HuH-7.5 (cell line): ENCODE measurements at places on chromosomes 4 and X.
A peak's percentile ranks its signal among the peaks of the same experiment; 100 is the strongest.

GRCh38 chr4:41883988-41884734 lies 51.1 kb upstream of the TMEM33 start:
- peak; percentile 82 for DNase-seq

- peak; percentile 54 for DNase-seq
These were observed 31.5 kb upstream of the HTRA3 start for GRCh38 chr4:8238036-8238511.

DNA sequence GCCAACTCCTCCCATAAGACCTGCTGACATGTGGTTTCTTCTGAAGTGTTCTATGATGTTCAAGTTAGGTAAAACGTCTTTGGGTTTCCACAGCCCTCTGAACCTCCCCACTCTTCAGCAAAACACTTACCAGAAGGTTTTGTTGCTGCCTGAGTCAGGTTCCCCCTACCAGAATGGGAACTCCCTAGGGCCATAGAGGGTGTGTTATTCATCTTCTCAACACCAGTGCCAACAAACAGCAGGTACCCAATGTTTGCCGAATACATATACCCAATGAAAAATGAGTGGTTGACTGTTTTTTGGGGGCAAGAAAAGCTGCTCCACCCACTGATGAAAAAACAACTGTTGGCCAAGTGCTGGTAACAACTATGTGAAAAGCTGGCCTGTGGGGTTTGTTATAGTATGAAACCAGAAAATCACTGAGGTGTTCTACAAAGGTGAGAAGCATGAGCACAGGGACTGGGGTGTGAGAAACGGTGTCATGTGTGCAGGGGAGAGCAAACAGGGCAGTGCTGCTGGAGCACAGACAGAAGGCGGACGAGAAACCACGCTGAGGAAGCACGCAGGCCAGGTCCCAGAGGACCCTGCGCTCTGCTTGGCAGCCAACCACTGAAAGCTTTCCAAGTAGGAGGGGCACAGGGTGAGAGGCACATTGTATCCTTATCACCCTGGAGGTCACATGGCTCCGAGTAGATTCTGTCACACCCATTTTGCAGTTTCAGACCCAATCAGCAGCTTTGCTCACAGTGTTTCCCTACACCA lies 28.8 kb downstream of the ATP8A1 start:
- DNase-seq = no peak

DNA sequence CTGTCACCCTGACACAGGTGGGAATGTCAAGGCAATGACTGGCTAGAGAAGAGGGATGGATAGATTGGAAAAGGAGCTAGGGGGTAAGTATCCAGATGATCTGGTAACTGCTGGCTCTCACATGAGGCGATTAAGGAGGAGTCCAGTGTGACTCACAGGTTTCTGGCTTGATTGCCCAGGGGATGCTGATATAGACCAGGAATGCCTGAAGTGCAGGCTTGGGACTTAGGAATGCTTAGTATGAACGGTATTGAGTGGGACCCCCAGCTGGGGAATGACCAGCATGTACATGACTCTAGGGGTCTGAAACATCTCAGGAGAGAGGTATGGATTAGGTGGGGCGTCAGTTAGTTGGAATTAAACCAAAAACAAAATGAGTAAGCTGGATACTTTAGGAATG lies 65.8 kb upstream of the PRPS1 start:
- DNase-seq = no peak

GRCh38 chr4:56908206-56909085 lies 746 bp downstream of the REST start:
- DNase-seq = peak; percentile 74

DNA sequence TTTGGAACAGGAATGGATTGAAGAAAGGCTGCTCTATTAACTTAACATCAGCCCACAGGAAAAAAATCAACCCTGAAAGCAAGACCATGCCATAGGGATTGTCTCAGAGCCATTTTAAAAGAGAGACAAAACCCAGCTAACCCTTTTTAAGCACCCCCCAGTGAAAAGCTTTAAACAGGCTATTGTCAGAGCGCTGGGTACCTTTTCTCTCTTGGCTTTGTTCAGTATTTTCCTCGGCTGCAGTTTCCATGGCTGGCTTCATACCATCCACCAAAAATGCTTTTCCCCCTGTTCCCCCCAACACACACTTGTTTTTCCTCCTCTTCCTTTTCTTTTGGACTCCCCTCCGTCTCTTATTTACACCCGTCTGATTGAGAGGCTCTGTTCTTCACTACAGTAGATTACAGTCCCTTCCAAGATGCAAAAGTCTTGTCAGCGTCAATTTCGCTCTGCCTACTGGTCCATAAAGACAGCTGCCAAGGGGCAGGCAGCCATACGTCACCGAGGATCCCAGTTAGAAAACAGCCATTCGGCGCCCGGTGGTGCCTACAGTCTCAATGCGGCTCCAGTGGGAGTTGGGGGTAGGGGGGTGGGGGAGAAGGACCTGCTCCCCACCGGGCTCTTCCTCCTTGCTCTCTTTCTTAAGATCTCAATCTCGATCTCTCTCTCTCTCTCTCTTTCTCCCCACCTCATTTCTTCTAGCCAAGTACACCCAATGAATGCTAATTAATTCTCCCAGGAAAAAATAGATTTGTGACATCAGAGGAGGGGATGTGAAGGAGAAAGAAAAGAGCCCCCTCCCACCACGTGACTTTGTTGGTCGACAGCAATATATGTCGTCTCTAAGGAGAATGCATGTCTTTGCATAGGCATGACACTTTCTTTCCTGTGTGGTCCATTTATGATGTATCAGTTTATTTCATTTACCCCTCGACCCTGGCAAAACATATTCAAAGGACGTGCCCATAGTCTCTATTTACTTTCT lies at the start of gene GPM6B:
Gene GPM6B, minus strand, starts transcription at position 451 of the 985 bp plus-strand sequence. Its CDS starts 189 bp downstream, at position 262.
- no peak for DNase-seq

- DNase-seq = no peak
These were observed 83.1 kb upstream of the IGFBP7 start for GRCh38 chr4:57193209-57193810.

GRCh38 chr4:62709618-62710252 lies 1509.6 kb downstream of the ADGRL3 start:
- no peak for DNase-seq

DNA sequence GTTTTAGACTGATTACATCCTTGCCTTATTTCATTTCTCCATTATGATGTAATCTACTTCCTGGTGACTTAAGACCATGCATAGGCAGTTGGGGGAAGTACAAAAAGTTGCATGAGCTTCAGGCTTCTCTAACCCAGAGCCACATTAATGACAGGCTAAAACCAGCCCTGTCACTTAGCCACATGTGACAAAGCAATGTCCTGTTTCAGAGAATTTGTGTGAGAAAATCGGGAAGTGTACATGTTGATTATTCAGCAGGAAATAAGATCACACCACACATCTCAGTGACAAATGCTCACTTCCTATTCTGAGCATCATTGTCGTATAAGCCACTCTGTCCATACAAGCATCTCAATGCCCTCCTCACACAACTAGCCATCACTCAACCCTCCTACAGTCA lies 98.5 kb upstream of the MAGEB16 start:
- no peak for DNase-seq

- DNase-seq = no peak
These were observed 13.7 kb upstream of the CLTRN start for GRCh38 chrX:15678339-15678738.

GRCh38 chr4:158856852-158857251 lies 88.0 kb downstream of the FNIP2 start:
- peak; percentile 10 for DNase-seq

GRCh38 chr4:24657768-24658617 lies 73.6 kb upstream of the DHX15 start:
- DNase-seq = no peak

DNA sequence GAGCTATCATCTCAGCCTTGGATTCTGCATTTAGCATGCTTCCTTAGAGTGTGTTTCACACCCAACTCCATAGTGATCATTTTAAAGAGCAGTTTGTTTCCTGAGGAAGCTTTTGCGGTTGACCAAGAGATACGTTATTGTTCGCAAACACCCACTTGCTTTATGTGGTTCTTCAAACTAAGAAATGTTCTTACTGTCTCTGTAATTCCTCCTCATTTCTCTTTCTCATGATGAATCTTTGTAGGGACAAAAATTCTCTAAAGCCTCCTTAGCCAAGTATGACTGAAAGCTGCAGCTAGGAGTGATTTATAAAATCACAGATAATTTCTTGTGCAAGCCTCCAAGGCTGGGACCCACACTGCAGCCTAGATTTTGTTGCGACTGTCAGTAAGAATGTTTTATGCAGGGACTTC lies 10.0 kb downstream of the TNIP3 start:
- no peak for DNase-seq

DNA sequence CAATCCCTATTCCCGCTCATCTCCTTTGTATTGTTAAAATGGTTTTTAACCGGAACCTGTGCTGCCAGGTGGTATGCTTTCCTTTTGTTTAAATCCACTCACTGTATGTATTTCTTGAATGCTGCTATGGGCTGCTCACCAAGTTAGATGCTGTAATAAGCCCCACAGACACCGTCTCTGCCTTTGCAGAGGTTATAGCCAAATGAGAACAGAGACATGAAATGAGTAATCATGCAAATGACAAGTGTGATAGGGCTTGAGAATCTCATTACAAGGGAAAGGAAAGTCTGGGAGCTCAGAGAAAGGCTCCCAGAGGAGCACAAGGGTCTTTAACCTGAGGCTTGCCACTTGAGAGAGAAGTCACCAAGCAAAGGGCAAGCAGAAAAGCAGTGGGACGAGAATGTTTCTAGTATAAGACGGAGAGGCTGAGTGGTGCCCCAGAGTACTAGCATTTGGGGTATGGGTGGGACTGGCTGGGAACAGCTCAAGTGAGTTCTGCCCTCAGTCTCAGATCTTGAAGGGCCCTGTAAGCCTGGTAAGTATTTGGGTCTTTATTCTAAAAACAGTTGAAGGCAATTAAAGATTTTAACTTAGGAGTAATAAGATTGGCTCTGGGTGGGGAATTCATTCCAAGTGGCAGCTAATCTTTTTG lies 110.8 kb upstream of the H2AZ1 start:
- DNase-seq = no peak

DNA sequence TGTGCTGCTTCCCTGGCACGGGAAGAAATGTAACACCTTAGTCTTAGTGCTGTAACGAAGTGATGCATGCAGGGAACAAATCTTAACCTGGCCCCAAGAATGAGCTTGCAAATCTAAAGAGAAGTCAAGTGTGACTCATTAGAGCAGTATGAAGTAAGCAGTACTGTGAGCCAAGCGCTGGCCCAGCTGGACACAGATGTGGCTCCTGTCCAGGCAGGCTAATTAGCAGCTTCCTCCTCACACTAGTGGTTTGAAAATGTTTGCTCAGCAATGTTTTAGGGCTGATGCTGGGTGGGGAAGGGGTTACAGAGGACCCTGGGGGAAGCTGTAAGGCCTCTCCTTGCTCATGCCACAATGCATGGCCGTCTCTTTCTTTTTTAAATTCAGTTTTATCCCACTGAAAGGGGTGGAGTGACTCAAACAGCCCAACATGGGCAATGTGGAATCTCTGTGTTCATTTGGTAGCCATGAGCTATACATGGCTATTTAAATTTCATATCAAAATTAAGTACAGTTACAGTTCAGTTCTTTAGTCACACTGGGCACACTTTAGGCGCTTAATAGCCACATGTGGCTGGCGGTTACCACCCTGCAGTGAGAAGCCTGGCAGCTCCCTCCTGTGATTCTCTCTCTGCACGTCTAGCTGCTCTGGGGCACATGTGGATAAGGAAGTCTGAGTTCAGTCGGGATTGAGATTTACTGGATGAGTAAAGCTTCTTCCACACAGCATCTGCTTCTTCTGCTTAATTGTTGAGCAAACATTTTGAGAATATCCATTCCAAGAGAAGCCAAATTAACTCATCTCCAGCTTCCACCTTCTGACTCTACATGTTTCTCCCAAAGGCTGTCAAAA lies 48.8 kb downstream of the MAP7D2 start:
- no peak for DNase-seq

GRCh38 chr4:19025031-19025430 lies 1003.5 kb upstream of the LCORL start:
- DNase-seq = no peak

GRCh38 chr4:1928356-1929239 lies 57.4 kb downstream of the NSD2 start:
- no peak for DNase-seq

DNA sequence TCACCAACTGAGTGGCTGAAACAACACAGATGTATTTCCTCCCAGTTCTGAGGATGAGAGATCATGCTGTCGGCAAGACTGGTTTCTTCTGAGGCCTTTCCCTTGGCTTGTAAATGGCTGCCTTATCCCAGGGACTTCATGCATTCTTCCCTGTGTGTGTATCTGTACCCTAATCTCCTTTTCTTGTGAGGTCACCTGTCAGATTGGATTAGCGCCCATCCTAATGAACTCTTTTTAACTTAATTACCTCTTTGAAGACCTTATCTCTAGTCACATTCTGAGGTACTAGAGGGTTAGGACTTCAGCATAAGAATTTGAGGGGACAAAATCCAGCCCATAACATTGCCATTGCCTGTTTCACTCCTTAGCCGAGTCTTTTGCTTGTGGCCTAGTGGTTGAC lies 59.5 kb upstream of the TMEM150C start:
- DNase-seq = no peak

GRCh38 chr4:165288226-165288625 lies 39.2 kb upstream of the MSMO1 start:
- DNase-seq = no peak

GRCh38 chr4:129455482-129455881 lies 359.5 kb downstream of the C4orf33 start:
- no peak for DNase-seq

DNA sequence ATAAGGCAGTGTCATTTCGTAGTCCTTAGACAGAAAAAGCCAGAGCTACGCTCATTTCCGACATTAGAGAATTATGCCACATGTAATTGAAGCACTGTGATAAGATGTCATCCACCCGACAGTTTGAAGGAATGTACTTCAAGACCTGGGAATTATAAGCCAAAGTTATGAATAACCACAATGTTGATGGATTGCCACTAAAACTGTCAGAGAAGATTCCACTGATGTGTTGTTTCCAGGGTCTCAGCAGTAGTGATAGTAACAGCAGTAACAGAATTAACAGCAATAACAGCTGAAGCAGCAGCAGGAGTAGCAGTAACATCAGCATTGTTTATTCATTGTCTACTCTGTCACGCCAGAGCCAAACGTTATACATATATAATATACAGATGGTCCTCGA lies 24.7 kb downstream of the RAB33A start:
- DNase-seq = no peak

- DNase-seq = no peak
These were observed 189.7 kb downstream of the PDGFC start for GRCh38 chr4:156781852-156782251.

- peak; percentile 18 for DNase-seq
These were observed 51.3 kb upstream of the NFKB1 start for GRCh38 chr4:102449751-102450352.

DNA sequence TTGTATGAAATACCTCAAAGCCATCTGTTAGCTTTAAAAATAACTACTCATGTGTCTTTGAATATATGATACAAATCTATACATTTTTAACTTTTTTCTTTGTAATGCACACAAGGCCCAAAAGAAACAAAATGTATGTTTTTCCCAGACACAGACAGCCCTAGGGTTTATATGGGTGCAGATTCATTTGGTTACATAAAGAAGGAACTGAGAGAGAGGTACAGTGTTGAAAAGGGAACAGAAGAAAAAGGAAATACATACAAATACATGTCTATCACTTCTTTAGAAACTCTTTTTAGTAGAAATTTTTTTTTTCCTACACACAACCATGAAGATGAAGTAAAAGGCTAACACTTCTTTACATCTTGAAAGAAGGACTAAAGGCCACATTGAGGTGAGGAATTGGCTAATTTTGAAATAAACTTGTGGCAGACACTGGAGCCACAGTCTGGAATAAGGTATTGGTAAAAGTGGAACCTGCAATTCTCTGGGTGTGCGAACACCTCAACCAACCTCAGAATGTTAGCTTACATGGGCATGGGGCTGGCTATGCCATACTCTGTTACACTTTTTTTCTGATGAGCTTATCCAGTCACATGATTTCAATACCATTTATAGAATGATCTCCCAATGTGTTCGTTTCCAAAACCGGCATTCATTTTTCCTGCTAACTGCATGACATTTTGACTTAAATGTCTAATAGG lies 67.9 kb downstream of the FAM47C start:
- no peak for DNase-seq
